ENCODE measurements at places on chromosomes 2 and 18.

DNA sequence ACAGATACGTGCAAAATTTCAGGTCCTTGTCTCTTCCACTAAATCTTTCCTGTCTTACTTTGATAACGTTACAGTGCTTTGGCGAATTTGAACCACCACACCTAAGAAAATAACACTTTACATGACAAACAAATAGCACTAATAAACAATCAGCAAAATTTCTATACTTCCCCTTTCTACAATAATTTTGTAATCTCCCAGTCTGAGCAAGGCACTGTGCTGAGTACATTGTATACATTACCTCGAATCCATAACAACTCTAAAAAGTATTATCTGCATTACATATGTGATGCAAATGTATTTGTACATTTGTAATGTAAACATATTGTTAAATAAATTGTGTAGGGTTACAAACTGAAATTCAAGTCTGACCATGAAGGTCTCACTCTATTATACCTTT, 49.9 kb downstream of the RTN4 start:
- DNase-seq, result no peak

GRCh38 chr2:25197336-25198208, 29.2 kb upstream of the POMC start:
- no peak for DNase-seq

GRCh38 chr2:231163011-231163410, 35.4 kb upstream of the ARMC9 start:
- no peak for DNase-seq

- no peak for DNase-seq
These were observed 37.7 kb upstream of the CNGA3 start for GRCh38 chr2:98308532-98308931.

DNA sequence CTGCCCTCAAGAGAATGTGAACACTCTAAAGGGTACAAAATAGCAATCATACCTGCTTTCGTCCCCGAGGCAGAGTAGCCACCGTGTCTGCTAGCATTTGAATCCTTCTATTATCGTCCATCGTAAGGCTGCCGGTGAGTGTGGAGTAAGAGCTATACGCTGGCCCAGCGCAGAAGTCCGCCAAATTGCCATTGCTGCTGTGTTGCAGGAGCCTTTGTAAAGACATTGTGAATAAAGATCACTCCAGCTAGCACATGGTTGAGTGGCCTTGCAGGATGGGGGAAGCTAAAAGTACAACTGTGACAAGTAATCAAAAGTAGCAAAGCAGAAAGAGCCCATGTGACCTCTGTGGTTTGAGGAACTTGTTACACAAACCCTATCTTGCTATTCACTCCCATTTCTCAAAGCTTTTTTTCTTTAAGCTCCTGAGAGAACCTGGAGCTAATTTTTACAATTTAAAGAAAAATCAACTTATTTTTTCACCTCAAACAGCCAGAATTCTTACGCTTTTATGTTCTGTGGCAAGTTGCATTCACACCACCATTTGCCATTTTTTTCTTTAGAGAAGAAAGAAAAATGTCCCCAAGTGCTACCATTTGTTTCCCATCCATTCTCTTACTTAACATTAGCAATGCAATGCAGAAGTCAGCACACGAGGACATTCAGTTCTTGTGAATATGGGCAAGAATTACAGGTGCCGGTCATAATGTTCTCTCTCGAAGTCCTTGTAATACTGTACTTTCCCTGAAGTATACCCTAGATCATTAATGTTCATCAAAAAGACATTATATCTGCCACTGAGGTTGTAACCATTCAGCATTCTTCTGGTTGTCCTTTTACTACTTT, at the start of gene CYTIP:
Gene CYTIP, minus strand, starts transcription at position 295 of the 846 bp plus-strand sequence. Its CDS starts 69 bp downstream, at position 226.
- DNase-seq, result peak; percentile 51

DNA sequence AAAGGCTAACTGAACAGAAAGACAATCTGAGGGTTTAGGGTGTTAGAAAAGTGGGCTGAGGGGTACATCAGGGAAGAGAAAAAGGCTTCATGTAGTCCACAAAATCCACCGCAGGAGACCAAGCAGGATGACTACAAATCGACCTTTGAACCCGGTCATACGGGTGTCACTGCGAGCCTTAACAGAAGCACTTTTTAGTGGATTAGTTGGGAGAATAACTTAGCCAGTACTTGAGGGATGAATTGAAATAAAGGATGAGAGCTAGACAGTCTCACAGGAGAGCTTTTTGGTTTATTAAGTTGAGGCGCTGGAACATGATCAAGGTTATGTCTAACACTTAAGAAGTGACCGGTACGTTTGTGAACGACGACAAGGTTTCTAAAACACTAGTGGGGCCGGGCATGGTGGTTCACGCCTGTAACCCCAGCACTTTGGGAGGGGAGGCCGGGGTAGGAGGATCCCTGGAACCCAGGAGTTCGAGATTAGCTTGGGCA, 217.7 kb downstream of the MCFD2 start:
- no peak for DNase-seq

DNA sequence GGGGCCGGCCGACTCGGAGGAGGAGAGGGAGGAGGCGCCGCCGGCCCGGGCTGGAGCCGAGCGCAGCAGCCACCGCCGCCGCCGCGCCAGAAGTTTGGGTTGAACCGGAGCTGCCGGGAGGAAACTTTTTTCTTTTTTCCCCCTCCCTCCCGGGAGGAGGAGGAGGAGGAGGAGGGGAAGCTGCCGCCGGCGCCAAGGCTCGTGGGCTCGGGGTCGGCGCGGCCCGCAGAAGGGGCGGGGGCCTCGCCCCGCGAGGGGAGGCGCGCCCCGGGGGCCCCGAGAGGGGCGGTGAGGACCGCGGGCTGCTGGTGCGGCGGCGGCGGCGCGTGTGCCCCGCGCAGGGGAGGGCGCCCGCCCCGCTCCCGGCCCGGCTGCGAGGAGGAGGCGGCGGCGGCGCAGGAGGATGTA, 316 bp downstream of the CRIM1 start:
- no peak for DNase-seq

GRCh38 chr2:46813680-46814079, 101.9 kb downstream of the MCFD2 start:
- DNase-seq, result no peak

DNA sequence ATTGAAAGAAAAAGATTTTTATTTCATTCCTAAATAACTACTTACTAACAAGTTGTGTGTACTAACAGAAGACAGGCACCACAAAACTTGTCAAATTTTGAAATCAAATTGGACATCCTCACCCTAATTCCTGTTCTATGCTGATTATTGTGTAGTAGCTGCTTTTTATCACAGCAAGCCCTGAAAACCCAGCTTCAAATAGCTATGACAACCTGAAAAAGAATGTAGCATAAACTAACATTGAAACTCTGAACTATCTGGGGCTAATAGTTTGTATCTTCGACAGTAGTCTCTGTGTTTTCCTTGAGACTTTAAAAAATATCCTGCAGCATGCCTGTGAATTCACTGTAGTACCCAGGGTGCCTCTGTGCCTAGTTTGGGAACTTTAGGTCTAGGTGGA, 122.6 kb downstream of the WDPCP start:
- DNase-seq, result no peak

GRCh38 chr2:200575957-200576356, 9.9 kb upstream of the AOX1 start:
- no peak for DNase-seq

- no peak for DNase-seq
These were observed 103.6 kb downstream of the ACKR3 start for GRCh38 chr2:236673126-236673822.

- DNase-seq, result no peak
These were observed 44.8 kb upstream of the MAP3K20 start for GRCh38 chr2:173030561-173031490.

DNA sequence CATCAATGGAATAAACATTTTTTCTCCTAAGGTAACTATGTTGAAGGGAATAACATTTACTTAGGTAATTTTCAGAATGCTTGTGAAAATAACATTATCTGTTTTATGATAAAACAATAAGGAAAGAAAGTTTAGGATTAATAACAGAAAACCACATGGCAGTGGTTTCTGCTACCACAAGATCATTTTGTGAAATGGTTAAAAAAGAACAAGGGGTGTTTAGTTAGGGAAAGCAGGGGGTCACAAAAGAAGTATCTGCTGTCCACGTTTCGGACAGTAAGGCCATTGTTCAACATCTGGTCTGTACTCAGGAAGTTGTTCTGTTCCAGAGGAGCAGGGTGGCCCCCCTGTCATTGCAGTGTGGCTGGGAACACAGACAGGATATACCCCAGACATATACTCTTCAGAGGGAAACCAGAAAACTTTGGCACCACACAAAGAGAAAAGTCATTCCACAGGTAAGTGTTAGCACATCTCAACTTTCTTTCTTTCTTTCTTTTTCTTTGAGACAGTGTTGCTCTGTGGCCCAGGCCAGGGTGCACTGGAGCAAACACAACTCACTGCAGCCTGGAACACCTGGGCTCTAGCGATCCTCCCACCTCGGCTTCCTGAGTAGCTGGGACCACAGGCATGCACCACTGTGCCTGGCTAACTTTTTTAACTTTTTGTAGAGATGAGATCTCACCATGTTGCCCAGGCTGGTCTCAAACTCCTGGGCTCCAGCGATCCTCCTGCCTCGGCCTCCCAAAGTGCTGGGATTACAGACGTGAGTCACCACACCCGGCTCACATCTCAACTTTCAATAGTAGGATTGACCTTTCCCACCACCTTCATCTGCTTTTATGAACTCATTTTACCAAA, 14.8 kb upstream of the ARL5A start:
- DNase-seq, result no peak

GRCh38 chr2:236694146-236694888, 124.7 kb downstream of the ACKR3 start:
- no peak for DNase-seq

DNA sequence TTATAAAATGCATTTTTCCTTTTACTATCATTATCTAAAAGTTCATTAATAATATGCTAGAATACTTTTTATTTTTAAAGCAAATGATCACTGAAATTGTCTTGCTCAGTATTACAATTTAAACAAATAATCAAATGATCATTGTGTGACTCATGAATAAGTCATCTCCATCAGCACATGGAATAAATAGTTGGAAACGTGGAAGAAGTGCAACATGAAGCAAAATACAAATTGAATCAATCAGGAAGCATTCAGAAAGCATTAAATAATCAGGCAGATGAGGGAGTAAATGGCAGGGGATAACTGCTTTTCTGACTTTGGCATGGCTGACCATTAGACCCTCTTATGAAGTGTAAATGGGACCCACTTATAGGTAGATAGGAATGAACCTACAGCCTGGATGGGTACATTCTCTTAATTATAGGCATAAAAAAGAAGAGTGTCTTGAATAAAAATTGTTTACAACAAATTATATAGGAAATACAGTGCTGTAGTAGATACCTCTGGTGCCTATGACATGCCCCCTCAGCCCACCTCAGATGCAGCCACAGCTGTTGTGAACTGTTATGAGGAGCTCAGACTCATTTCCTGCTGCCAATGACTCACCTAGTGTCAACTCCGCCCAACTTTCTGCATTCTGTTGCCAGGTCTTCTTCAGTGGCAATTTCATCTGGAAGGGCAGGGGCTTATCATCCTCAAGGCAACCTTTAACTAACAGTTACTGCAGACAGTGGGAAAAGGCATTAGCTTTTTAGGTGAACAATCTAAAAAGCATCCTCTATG, 936.0 kb downstream of the TRIB2 start:
- DNase-seq, result no peak

GRCh38 chr2:126244937-126245336, 411.0 kb upstream of the GYPC start:
- peak; percentile 44 for DNase-seq

DNA sequence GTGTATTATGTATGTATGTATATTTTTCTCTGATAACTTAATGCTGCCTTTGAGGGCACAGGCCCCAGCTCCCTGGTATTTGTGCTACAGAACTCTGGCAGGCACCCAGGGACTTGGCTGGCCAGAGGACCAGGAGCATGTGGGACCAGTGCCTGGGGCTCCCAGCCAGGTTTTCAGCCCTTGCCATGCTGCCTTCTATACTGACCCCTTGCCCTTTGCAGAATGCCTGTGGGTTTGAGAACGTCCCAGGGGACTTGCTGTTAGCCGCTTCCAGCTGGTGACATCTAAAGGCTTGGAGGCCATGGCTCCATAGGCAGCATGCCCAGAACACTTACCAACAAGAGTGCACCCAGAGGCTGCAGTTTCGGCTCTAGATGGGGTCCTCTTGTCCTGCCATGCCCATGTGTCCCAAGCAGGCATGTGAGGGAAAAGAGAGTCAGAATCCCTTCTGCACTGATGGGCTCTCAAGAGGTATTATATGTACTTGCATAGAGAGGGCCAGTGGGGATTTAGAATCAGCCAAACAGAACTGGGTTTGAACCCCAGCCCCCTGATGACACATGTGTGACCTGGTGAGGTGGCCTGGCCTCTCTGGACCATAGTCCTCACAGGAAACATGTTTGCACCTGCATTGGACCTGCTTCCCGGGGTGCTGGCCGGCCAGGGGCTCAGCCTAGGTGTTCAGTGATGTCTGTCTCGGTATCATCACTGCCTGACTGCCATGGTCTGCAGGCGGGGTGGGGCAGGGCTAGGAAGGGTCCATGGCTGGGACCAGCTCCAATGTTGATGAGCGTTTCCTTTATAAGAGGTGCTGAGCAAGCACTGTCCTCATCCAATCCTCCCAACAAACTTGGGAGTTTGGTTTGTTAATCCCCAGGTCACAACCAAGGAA, 119.2 kb upstream of the FHL2 start:
- no peak for DNase-seq

DNA sequence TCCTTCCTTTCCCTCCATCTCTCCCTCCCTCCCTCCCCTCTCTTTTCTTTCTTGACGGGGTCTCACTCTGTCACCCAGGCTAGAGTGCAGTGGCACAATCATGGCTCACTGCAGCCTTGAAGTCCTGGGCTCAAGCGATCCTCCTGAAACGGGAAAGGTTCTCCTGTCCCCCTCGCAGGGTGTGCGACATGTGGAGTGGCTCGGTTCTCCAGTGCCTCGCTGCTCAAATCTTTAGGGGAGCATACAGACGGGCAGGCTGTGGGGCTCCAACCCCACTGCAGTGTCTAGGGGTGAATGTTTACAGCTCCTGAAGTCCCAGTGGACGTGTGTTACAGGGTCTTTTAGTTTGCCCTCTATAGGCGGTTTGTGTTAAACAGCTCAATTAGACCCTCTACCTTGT, 74.0 kb downstream of the MEX3C start:
- no peak for DNase-seq

GRCh38 chr2:24285484-24286152, 74.7 kb downstream of the ITSN2 start:
- DNase-seq, result no peak

DNA sequence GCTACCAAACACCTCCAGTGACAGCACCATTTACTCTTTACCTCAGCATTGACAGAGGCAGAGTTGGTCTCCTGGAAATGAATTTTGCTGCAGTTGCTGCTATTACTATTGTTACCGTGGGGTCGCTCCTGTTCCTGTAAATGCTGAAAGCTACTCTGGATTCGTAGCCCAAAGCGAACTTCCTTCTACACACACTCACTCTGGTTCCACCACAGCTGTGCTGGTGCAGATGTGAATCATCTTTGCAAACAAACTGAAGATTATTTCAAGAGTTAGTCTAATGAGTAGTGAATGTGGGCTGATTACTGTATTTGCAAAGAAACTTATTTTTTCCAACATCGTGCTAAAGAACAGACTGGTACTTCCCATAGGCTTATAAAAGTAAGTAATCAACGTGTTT, 304.0 kb downstream of the LPIN1 start:
- DNase-seq, result no peak
